Body of pancreas (tissue), 4 donors: ENCODE measurements at places on chromosomes 11 and 22. TPM values are rescaled to one million over a fixed set of nuclear protein-coding genes. Genes with fewer than 3 reads are reported as not detected.

GRCh38 chr11:125073616-125074483 is 10.7 kb downstream of the SLC37A2 start:
- no peak for DNase-seq

DNA sequence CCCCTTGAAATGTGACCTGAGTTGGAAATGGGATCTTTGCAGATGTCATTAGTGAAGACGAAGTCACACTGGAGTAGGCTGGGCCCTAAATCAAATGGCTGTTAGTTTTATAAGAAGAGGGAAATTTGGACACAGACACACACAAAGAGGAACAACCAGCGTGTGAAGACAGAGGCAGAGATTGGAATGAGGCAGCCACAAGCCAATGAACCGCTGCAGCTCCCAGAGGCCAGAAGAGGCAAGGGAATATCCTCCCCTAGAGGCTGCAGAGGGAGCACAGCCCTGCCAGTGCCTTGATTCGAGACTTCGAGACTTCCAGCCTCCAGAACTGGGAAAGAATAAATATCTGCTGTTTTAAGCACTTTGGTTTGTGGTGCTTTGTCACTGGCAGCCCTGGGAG is 484.5 kb downstream of the MN1 start:
- DNase-seq, result no peak

DNA sequence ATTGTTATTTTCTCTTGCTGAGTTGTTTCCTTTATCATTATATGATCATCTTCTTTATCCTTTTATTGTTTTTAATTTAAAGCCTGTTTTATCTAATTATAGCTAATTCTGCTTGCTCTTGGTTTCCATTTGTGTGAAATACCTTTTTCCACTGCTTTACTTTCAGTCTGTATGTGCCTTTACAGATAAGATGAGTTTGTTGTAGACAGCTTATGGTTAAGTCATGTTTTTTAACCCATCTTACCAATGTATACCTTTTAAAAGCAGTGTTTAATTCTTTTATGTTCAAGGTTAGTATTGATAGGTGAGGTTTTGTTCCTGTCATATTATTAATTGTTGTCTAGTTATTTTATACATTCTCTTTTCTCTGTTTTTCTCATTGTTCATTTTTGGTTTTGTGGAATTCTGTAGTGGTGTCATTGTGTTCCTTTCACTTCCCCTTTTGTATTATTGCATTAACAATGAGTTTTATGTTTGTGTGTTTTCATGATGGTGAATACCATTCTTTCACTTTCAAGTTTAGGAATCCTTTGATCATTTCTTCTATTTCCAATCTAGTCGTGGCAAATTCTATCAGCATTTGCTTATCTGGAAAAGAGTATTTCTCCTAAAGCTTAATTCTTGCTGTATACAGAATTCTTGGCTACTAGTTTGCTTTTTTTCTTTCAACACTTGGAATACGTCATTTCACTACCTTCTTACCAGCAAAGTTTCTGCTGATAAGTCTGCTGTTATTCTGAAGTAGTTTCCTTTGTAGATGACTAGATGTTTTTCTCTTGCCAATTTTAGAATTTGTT is 21.8 kb downstream of the OR5AN1 start:
- no peak for DNase-seq

The ADAMTS8 gene
- not detected for total RNA-seq
